ENCODE measurements at places on chromosomes 11 and 22. TPM values are rescaled to one million over a fixed set of nuclear protein-coding genes. Genes with fewer than 3 reads are reported as not detected.

C11orf65 gene
- total RNA-seq = 0.67 TPM

PKP3 gene
- 1.6 TPM for total RNA-seq

ANO3 gene
- total RNA-seq = not detected

IGLL1 gene
- total RNA-seq = not detected

APOA4 gene
- total RNA-seq = not detected

DAGLA gene
- total RNA-seq = 4.3 TPM

Data from mammary microvascular endothelial cell (primary cell).